ENCODE measurements at places on chromosomes 1 and 21. TPM values are rescaled to one million over a fixed set of nuclear protein-coding genes. Genes with fewer than 3 reads are reported as not detected.

Gene IFI16
- 98.0 TPM for total RNA-seq

Gene SPAG17
- total RNA-seq, result 0.12 TPM

Gene MRAP
- total RNA-seq, result 0.46 TPM

Gene TOR1AIP2
- total RNA-seq, result 88.5 TPM

Gene CD84
- total RNA-seq, result 20.7 TPM

Gene MYBPH
- not detected for total RNA-seq

Gene ARTN
- 0.43 TPM for total RNA-seq

Gene HRNR
- not detected for total RNA-seq

Gene SH3BGR
- total RNA-seq, result 3.1 TPM

Gene FCRL1
- total RNA-seq, result 1.4 TPM

Gene PPIH
- total RNA-seq, result 20.0 TPM

Gene OR2L3
- not detected for total RNA-seq

- H3K4me3 ChIP-seq, result no peak overlapping the region
- DNase-seq, result no peak
- H3K27me3 ChIP-seq, result no peaks in the 10 kb centered on the region
- H3K27ac ChIP-seq, result no peak overlapping the region
- no peaks in the 10 kb centered on the region for H3K36me3 ChIP-seq
- no peaks in the 10 kb centered on the region for H3K4me1 ChIP-seq
These were observed 41.2 kb upstream of the B3GALNT2 start for GRCh38 chr1:235545292-235545930.

- H3K4me1 ChIP-seq, result no peaks in the 10 kb centered on the region
- DNase-seq, result peak; percentile 87
- H3K36me3 ChIP-seq, result peaks cover 63% of the 10 kb centered on the region
- H3K27me3 ChIP-seq, result no peaks in the 10 kb centered on the region
These were observed 52.3 kb upstream of the ADAM30 start for GRCh38 chr1:119948342-119949214.

- no peak for DNase-seq
- H3K4me1 ChIP-seq, result no peaks in the 10 kb centered on the region
- H3K27ac ChIP-seq, result no peak overlapping the region
- no peaks in the 10 kb centered on the region for H3K36me3 ChIP-seq
These were observed 55.8 kb upstream of the CLDN14 start for GRCh38 chr21:36535618-36536241.

DNA sequence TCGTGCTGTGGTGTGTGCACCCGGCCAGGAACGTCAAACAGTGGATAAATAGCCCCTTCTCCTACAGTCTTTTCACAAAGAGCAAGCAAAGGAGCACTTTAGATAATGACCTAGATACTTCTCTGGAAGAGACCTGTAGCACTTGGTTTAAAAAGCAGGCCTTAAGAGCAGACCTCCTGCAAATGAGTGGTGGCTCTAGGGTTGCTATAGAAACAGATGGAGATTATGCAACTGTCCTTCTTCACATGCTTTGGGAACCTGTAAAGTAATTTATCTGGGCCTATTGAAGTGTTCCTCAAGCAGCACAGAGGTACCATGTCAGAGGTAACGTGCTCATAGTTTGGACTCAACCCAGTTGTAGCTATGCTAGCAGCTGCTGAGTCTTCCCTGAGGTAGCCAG, 208.2 kb upstream of the KIAA0040 start:
- no peak overlapping the region for H3K4me3 ChIP-seq
- no peaks in the 10 kb centered on the region for H3K27me3 ChIP-seq
- H3K36me3 ChIP-seq, result no peaks in the 10 kb centered on the region
- no peak overlapping the region for H3K27ac ChIP-seq
- no peaks in the 10 kb centered on the region for H3K4me1 ChIP-seq
- DNase-seq, result no peak

GRCh38 chr1:33001282-33001681, 35.4 kb downstream of the AK2 start:
- H3K4me1 ChIP-seq, result peaks cover 47% of the 10 kb centered on the region
- DNase-seq, result no peak

DNA sequence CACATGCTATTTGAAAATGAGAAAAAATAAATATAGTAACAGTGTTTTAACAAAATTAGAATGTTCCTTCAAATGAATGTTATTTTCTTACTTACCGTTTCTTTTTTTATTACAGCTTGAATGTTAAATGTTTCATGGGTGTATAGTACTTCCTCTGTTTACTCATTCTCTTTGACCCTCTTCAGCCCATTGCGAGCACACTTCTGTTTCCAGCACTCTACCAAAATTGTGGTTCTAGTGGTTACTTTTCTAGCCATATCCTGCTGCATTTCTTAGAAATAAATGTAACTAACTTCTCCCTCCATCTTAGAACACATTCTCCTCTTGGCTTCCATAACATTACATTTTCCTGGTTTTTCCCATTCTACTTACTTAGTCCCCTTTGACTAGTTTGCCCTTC, 190.0 kb upstream of the C1orf105 start:
- H3K27me3 ChIP-seq, result no peaks in the 10 kb centered on the region
- no peak overlapping the region for H3K4me3 ChIP-seq
- DNase-seq, result no peak
- H3K4me1 ChIP-seq, result no peaks in the 10 kb centered on the region
- no peak overlapping the region for H3K27ac ChIP-seq

DNA sequence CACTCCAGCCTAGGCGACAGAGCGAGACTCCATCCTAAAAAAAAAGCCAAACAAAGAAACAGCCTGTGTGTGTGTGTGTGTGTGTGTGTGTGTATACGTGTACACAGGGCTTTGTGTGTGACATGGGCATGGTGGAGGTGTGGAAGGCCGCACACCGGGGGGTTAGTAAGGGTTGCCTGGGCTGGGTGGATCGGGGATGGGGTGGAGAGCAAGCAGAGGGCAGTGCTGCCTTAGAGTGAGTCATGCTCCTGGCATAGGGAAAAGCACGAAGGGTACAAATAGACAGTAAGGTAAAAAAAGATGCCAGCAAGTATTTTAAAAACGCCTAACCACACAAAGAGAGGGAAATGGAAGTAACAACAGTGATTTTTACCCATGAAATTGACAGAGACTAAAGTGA, 6.2 kb downstream of the PRMT2 start:
- peaks cover 38% of the 10 kb centered on the region for H3K4me1 ChIP-seq
- no peak overlapping the region for H3K27ac ChIP-seq
- no peak for DNase-seq
- no peak overlapping the region for H3K4me3 ChIP-seq

- H3K4me3 ChIP-seq, result no peak overlapping the region
- H3K27me3 ChIP-seq, result no peaks in the 10 kb centered on the region
- peaks cover 66% of the 10 kb centered on the region for H3K36me3 ChIP-seq
- H3K4me1 ChIP-seq, result no peaks in the 10 kb centered on the region
- no peak overlapping the region for H3K27ac ChIP-seq
These were observed 11.0 kb downstream of the YIPF1 start for GRCh38 chr1:53878492-53879105.

GRCh38 chr21:39105836-39106235, 77.4 kb downstream of the PSMG1 start:
- H3K4me1 ChIP-seq, result peaks cover 4% of the 10 kb centered on the region
- no peak overlapping the region for H3K27ac ChIP-seq
- DNase-seq, result no peak
- no peak overlapping the region for H3K4me3 ChIP-seq
- H3K36me3 ChIP-seq, result no peaks in the 10 kb centered on the region

DNA sequence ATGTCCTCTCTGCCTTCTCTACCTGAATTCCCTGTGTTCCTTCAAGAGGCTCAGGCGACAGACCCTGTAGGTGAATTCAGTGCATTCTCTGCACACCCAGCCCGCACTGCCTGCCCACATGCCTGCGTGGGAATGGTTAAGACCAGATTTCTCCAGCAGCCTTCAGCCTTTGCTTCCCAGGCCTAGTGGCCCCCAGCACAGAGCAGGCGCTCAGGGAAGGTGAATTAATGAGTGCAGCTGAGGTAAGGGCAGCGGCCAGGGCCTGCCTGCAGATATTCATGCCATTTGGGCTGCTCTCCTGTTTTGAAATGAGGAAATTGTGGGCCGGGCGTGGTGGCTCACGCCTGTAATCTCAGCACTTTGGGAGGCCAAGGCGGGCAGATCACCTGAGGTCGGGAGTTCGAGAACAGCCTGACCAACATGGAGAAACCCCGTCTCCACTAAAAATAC, 45.5 kb downstream of the IER5 start:
- H3K4me3 ChIP-seq, result no peak overlapping the region
- H3K27ac ChIP-seq, result no peak overlapping the region
- DNase-seq, result no peak

- H3K27me3 ChIP-seq, result no peaks in the 10 kb centered on the region
- H3K36me3 ChIP-seq, result no peaks in the 10 kb centered on the region
- no peak for DNase-seq
- H3K27ac ChIP-seq, result no peak overlapping the region
- no peak overlapping the region for H3K4me3 ChIP-seq
- H3K4me1 ChIP-seq, result no peaks in the 10 kb centered on the region
These were observed 291.8 kb upstream of the CAMK1G start for GRCh38 chr1:209291715-209292114.

GRCh38 chr1:187110351-187110750, 281.6 kb downstream of the PLA2G4A start:
- no peak overlapping the region for H3K4me3 ChIP-seq
- H3K4me1 ChIP-seq, result no peaks in the 10 kb centered on the region
- H3K27ac ChIP-seq, result no peak overlapping the region
- no peaks in the 10 kb centered on the region for H3K36me3 ChIP-seq
- no peaks in the 10 kb centered on the region for H3K27me3 ChIP-seq

DNA sequence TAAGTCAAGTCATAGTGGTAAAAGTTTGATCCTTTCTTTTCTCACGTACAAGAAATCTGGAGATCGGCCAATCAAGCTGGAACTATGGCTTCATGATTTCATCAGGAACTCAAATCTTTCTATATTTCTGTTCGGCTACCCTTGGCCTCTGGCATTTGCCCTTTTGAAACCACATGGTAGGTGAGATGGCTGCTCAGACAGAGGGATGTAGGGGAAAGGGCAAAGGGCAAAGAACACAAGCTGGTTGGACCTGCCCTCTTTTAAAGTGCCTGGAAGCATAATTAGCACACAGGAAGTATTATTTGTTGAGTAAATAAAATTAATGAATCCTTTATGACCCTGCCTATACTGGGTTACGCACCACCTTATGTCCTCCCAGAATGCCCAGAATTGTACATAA, 11.5 kb upstream of the RGS1 start:
- no peaks in the 10 kb centered on the region for H3K36me3 ChIP-seq
- no peak overlapping the region for H3K4me3 ChIP-seq
- no peaks in the 10 kb centered on the region for H3K27me3 ChIP-seq

- no peak overlapping the region for H3K27ac ChIP-seq
- no peaks in the 10 kb centered on the region for H3K4me1 ChIP-seq
- no peak for DNase-seq
- H3K36me3 ChIP-seq, result no peaks in the 10 kb centered on the region
These were observed 10.1 kb downstream of the RBP7 start for GRCh38 chr1:10007169-10007568.

GRCh38 chr21:38455403-38455802, 42.9 kb downstream of the ERG start:
- no peak for DNase-seq
- no peaks in the 10 kb centered on the region for H3K4me1 ChIP-seq
- no peak overlapping the region for H3K27ac ChIP-seq
- H3K36me3 ChIP-seq, result no peaks in the 10 kb centered on the region
- no peak overlapping the region for H3K4me3 ChIP-seq
- no peaks in the 10 kb centered on the region for H3K27me3 ChIP-seq

DNA sequence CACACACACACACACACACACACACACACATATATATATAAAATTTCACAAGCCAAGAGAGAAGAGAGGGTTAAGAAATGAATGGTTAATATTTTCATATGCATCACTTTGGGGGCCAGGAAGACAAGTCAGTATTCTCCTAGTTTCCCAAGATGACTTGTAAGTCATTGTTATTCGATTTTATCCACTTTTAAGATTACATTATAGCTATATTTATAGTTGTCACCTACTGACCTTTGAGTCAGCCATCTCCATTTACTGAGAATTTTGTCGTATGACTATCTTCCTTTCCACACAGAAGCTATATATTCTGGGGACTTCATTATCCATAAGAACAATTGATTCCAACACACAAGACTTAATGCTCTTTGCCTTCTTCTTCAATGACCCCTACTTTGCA, 8.9 kb downstream of the LYST start:
- peaks cover 7% of the 10 kb centered on the region for H3K4me1 ChIP-seq
- no peaks in the 10 kb centered on the region for H3K36me3 ChIP-seq
- no peaks in the 10 kb centered on the region for H3K27me3 ChIP-seq

GRCh38 chr21:44926331-44927101, 5.8 kb upstream of the ITGB2 start:
- DNase-seq, result no peak
- H3K36me3 ChIP-seq, result no peaks in the 10 kb centered on the region
- H3K27me3 ChIP-seq, result peaks cover 10% of the 10 kb centered on the region
- H3K4me3 ChIP-seq, result no peak overlapping the region

GRCh38 chr1:4549930-4550329, 104.5 kb upstream of the AJAP1 start:
- H3K27me3 ChIP-seq, result no peaks in the 10 kb centered on the region
- H3K36me3 ChIP-seq, result no peaks in the 10 kb centered on the region
- H3K4me1 ChIP-seq, result no peaks in the 10 kb centered on the region
- DNase-seq, result no peak

DNA sequence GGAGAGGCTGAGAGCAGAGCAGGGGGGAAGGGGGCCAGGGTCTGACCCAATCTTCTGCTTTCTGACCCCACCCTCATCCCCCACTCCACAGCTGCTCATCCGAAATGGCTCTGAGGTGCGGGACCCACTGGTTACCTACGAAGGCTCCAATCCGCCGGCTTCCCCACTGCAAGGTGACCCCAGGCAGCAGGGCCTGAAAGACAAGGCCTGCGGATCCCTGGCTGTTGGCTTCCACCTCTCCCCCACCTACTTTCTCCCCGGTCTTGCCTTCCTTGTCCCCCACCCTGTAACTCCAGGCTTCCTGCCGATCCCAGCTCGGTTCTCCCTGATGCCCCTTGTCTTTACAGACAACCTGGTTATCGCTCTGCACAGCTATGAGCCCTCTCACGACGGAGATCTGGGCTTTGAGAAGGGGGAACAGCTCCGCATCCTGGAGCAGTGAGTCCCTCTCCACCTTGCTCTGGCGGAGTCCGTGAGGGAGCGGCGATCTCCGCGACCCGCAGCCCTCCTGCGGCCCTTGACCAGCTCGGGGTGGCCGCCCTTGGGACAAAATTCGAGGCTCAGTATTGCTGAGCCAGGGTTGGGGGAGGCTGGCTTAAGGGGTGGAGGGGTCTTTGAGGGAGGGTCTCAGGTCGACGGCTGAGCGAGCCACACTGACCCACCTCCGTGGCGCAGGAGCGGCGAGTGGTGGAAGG, 17.1 kb upstream of the HDAC1 start:
- no peaks in the 10 kb centered on the region for H3K36me3 ChIP-seq
- H3K4me1 ChIP-seq, result no peaks in the 10 kb centered on the region
- peaks cover 22% of the 10 kb centered on the region for H3K27me3 ChIP-seq
- no peak for DNase-seq

DNA sequence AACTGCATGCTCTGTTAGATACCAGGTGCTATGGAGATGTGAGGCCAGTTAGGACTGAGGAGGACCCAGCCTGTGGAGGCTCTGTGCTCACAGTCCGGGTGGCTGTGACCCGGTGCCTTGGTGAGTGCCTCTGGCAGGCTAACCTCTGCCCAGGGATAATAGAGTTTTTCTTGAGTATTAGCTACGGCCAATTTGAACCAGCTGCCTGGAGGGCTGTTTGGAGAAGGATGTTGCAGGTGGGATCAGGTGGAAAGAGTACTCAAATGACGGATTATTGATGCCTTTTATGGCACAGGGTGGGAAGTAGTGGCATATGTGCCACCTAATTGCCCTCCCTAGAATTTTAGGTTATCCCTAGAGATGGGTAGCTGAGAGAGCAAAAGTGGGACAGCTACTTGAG, 182.7 kb downstream of the GRIK3 start:
- H3K4me1 ChIP-seq, result no peaks in the 10 kb centered on the region
- peaks cover 28% of the 10 kb centered on the region for H3K27me3 ChIP-seq
- no peak overlapping the region for H3K27ac ChIP-seq
- DNase-seq, result no peak

Measured in upper lobe of right lung (tissue), 1 donor.